ENCODE measurements at places on chromosomes 12 and 14.

GRCh38 chr14:66600416-66600815 is 92.5 kb downstream of the GPHN start:
- DNase-seq = no peak

DNA sequence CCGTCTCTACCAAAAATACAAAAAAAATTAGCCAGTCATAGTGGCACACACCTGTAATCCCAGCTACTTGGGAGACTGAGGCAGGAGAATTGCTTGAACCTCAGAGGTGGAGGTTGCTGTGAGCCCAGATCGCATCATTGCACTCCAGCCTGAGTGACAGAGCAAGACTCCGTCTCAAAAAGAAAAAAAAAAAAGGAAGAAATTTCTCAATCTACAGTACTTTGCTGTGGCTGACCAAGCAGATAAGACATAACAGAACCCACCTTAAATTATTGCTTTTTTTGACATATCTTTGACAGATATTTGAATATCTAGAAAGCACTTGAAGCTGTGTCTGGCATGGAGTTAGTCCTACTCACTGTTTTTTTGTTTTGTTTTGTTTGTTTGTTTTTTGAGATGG is 34.9 kb upstream of the HNF1A start:
- DNase-seq = no peak

DNA sequence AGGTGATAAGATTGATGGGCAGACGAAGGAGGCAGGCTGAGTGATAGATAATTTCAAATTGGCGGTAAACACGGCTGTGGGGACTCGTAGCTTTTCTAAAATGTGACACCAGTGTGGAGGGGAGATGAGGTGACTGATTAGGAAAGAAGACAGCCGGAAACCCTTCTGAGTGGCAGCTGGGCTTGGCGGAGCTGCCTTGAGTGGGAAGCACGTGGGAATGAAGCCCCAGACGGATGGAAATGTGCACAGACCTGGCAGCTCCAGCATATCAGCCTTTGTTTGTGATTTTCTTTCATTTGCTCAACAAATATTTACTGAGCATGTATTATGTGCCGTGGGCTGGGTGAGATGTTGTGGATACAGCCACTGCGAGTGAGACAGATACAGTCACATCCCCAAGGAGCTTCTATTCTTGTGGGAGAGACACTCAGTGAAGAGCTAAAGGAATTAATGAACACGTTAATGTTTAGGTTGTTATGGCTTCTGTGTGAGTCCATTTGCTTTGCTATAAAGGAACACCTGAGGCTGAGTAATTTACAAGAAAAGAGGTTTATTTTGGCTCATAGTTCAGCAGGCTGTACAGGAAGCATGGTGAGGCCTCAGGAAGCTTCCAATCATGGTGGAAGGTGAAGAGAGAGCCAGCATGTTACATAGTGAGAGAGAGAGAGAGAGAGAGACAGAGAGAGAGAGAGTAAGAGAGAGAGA is 65.5 kb upstream of the LHX5 start:
- DNase-seq = no peak

DNA sequence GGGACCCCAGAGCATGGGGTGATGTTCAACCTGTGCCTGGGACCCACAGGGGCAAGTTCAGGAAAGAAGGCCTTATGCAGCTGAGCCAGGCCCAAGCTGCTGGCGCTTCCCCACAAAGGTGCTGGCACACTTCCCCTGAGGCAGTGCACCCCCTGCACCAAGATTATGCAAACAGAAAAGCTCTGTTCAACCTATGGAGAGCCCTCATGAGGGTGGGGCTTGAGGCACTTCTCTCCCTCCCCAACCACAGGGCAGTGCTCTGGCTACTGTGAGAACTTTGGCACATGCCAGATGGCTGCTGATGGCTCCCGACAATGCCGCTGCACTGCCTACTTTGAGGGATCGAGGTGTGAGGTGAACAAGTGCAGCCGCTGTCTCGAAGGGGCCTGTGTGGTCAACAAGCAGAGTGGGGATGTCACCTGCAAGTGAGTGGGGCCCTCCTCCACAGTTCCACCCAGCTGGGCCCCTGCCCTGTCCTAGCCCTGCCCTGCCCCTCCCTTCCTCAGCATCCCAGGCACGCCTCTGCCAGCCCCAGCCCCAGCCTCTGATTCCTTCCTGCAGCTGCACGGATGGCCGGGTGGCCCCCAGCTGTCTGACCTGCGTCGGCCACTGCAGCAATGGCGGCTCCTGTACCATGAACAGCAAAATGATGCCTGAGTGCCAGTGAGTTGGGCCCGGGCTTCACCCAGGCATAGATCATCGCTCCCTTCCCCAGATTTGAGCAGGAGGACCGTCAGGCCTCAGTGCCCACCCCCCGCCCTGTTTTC is 5.5 kb upstream of the NXPH4 start:
- no peak for DNase-seq

GRCh38 chr14:64112867-64113678 is 181.1 kb downstream of the ESR2 start:
- DNase-seq = no peak

- DNase-seq = no peak
Observed at GRCh38 chr12:51419425-51420193, 5.0 kb upstream of the SLC4A8 start.

DNA sequence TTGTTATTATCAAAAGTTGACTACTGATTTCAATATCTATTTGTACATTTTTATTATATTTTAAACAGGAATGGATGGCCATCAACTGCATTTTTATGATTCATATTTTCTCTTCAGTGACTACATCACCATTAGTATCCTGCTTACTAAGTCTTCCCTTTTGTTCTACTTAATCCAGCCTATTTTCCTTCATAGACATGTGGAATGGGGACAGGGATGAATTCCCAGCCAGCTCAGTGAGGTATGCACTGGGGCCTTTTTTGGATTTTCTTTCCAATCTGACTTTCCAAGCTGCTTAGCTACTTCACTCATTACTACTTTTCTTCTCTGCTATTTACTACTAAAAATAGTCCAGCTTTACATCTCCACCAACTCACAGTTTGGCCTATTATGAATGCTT is 38.4 kb downstream of the AKAP6 start:
- no peak for DNase-seq

GRCh38 chr14:34064349-34064748 is 113.5 kb upstream of the EGLN3 start:
- DNase-seq = no peak

- no peak for DNase-seq
Observed at GRCh38 chr12:50059440-50060119, 2.2 kb downstream of the ASIC1 start.

DNA sequence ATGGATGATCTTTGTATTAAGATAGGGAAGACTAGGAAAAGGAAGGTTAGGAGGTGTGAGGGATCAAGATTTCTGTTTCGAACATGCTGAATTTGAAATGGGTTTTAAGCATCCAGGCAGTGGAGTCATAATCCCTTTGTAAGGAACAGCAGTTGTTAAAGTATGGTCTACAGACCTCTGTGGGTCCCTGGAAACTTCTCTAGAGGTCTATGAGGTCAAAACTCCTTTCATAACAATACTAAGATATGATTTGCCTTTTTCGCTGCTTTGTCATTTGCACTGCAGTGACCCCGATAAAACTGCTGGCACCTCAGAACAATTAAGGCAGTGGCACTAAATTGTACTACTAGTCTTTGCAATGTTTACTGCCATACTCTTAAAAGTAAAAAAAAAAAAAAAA is 1.5 kb downstream of the RAD51AP1 start:
- DNase-seq = no peak

GRCh38 chr14:102493096-102493495 is 16.5 kb downstream of the ANKRD9 start:
- no peak for DNase-seq

DNA sequence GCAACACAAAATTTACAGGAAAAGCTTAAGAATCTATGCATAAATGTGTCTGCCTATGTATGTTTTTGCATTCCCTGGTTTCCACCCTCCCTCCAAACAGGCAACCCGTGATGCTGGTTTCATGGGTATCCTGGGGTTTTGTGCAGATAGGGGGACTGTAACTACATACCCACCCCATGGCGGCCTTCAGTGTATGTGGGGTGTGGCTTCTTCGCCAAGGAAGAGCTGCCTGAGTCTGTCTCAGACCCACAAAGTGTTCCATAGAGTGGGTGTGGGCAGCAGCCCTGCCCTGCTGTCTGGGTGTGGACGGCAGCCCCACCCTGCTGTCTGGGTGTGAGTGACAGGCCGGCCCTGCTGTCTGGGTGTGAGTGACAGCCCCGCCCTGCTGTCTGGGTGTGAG is 174.8 kb downstream of the ADGRD1 start:
- DNase-seq = no peak

DNA sequence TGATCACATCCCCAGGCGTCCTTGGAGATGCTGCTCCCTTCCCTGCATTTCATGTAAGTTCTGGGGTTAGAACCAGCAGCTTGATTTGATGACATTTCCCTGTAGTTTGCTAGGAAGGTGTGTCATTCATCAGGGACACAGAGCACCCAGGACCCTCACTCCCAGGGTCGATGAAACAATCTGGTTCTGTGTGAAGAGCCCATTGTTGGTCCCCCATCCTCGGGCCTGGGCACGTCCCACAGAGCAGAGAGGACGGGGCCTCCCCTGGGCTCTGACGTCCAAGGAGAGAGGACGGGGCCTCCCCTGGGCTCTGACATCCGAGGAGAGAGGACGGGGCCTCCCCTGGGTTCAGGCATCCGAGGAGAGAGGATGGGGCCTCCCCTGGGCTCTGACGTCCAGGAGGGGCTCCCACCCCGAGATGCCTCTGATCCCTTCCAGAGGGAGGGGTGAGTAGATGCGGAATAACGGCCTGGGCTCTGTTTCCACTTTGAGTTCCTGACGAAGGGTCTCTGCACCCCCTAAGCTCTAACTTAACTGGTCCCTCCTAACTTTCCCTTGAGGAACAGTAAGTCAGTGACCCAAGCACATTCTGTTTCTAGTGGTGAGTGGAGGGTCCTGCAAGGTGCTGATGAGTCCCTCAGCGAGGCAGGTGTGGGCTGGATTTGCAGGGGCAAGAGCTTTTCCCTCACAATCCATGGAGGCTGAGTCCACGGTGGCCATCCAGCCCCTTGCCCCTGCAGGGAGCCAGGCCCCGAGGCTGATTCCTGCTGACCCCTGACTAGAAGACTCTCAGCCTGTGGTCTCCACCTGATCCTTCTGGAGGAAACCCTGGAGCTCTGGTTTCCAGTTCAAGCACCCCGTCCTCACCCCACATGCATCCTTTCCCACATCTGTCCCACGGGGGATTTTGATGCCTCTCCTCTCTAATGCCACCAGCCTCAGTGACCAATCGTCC is 35.5 kb upstream of the SFSWAP start:
- no peak for DNase-seq

DNA sequence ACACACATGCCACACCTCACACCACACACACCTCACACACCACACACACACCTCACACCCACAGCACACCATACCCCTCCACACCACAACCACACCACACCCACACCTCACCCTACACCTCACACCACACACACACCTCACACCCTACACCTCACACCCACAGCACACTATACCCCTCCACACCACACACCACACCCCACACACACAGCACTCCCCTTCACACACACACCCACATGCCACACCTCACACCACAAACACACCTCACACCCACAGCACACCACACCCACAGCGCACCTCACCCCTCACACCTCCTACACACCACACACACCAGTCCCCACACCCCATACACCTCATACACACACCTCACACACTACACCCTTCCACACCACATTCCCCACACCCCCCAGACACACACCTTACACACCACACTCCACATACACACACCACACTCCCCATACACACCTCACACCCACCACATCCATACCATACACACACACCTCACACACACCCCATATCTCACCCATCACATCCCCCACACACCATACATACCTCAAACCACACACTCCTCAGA is 80.0 kb downstream of the ACTN1 start:
- peak; percentile 15 for DNase-seq

DNA sequence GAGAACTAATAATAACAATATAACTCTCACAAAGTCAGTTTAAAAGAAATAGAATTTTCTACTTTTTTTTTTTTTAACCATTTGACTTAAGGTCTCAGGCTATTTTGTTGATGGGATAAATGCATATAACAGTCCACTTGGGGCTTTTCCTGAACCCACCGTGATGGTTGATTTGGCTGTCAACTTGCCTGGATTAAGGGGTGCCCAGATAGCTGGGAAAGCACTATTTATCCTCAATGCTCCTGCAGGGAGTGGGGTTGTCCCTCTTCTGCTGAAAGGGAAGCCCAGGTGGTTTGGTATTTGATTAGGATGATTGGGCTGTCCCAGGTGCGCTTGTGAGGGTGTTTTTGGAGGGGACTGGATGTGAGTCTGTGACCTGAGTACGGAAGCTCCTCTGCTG is 114.9 kb downstream of the AACS start:
- no peak for DNase-seq

DNA sequence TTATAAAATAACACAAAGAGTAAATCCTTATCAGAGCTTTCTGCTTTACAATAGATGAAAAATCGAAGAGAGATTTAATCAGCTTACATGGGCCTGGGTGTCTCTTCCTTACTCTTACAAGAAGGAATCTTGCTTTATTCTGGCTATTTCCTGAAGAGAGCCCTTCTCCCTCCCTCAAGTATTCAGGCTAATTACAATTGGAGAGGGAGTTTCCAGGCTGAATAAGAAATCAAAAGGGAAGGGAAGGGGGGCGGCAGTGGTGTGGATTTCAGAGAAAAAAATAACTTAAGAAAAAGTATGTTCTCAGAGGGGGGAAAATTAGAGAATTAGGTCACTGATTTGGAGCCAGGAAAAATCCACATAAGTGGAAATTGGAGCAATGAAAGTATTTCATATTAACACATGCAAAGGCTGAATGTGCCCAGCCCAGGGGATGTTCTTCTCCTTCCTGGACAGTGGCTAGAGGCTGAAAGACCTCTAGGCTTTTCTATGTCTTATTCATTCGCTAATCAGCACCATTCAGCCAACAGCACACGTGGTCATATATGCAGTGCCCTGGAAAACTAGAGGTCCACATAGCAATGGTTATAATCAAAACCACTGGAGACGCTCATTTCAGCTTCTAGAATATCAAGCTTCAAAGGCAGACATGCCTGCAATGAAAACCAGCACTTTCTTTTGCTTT is 158.9 kb upstream of the BTG1 start:
- no peak for DNase-seq

DNA sequence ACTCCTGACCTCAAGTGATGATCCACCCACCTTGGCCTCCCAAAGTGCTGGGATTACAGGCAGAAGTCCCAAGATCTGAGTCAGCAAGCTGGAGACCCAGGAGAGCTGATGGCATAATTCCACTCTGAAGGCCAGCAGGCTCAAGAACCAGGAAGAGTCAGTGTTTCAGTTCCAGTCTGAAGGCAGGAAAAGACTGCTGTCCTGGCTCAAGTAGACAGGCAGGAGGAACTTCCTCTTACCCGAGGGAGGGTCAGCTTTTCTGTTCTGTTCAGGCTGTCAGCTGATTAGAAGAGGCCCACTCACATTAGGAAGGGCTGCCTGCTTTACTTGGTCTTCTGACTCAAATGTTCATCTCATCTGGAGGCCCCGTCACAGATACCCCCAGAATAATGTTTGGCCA is 206.0 kb upstream of the MYL2 start:
- no peak for DNase-seq

DNA sequence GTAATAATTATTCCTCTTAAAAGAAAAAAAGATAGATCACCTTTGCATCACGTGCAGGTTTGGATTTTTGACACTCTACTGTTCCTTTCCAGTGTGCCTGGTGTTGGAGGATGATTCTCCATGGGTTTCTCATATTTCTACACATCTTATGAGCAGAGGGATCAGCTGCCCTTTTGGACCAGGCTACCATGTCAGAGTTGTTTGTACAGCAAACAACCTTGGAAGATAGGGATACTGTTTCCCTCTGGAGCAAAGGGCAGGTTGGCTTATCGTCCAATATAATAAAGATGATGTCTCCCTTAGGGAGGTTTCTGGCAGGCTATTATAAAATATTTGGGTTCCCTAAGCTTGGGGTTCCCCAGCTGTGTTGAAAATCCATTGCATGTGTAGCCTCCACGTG is 42.1 kb downstream of the DAO start:
- DNase-seq = no peak
